ENCODE measurements at places on chromosomes 4 and X.

GRCh38 chrX:63920875-63921274, 135.9 kb upstream of the ARHGEF9 start:
- no peak for DNase-seq

GRCh38 chrX:119684916-119685224, 8.1 kb downstream of the SEPTIN6 start:
- no peak for DNase-seq

- no peak for DNase-seq
Measured at GRCh38 chr4:165711436-165711835, 161.6 kb upstream of the TLL1 start.

GRCh38 chr4:86630629-86631028, 36.5 kb downstream of the PTPN13 start:
- no peak for DNase-seq

- DNase-seq = no peak
Measured at GRCh38 chr4:108965472-108966076, 202.7 kb upstream of the ETNPPL start.

- no peak for DNase-seq
Measured at GRCh38 chr4:182207830-182208396, 35.3 kb upstream of the TENM3 start.

DNA sequence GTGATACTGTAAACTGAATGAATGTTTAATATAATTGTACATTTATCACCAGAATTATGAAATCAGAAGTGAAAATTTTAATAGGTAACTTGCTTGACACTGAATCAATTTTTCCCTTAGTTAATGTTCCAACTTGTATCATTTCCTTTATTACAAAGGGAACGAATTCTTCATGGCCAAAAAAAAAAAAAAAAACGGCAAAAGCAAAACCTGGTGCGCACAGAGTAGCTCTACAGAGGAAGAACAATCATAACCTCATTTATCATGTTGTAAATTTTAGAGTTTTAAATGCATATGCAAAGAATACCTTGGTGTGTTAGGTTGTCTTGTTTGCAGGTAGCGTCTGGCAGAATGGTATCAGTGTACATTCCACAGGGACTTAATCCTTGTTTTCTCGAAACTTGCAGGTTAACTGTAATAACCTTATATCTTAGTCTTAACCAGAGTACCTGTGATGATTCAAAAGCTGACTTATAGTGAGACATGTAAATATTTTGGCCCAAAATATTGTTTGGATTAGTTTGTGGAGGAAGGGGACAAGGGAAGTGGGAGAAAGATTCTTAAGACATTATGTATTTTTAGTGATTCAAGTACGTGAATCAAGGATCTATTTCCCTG, 70.0 kb downstream of the NPNT start:
- no peak for DNase-seq

DNA sequence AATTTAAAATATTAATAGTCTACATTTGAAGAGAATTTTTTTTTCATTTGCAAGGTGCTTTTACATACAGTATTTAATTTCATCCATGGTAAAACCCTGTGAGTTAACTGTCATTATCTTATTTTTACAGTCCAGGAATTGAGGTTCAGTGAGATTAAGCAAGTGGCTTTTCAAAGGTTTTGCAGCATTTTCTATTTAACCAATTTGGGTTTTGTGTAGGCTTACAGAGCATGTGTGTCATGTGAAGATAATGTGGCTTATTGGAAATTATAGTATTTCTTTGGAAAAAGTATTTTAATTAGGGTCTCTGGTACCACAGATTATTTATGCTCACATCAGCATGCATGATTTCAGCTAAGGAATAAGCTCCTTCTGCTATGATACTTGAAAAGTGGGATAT, 4.5 kb downstream of the XK start:
- no peak for DNase-seq

- DNase-seq = no peak
Measured at GRCh38 chr4:121934635-121935034, 17.2 kb downstream of the TRPC3 start.

DNA sequence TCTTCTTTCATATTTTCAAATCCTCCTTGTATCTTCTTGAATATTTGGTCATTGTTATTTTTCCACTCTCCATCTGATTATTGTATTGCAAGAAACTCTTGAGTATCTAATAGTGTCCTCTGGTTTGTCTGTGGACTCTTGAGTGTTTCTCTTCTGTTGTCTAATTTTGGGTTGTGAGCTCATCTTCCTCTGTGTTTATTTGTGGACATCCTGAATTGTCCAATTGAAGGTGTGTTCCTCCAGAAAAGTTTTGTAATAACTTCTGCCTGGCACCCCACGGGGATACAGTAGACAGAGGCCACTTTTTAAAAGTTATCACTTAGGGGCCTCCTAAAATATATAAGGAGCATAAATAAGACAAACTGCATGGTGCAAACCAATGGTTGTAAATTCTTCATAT, 3.1 kb upstream of the CC2D2A start:
- no peak for DNase-seq

- DNase-seq = no peak
Measured at GRCh38 chr4:69823048-69823447, 36.9 kb downstream of the SULT1E1 start.

DNA sequence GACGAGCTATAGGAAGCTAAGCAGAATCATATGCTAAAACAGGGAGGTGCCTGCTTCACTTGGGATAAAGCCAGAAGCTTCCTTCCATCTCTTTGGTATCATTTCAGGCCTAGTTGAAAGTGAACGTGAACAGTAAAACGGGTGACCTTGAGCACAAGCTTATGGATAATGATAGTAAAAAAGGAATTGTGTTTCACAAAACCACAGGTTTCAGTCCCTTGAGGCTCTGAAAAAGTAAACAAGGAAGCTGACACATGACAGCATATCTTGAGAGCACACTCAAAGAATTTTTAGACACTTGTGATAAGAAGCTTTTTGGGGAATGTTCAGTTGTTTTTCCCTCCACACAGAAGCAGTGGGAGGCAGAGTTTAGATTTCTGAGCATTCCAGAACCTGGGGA, 286.1 kb downstream of the DCHS2 start:
- no peak for DNase-seq

DNA sequence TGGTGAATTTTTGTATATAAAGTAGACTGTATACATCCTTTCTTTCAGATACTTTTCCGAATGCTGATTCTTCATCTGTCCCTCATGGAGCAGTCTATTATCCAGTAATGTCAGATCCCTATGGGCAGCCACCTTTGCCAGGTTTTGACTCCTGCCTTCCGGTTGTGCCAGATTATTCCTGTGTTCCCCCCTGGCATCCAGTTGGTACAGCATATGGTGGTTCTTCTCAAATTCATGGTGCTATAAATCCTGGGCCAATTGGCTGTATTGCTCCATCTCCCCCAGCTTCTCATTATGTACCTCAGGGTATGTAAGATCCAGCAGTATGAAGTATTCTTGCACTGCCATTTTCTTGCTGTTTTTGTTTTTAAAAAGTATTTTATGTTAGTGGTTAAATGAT, 78.7 kb downstream of the ALG13 start:
- DNase-seq = no peak

GRCh38 chrX:112874175-112874574, 33.5 kb upstream of the AMOT start:
- no peak for DNase-seq

GRCh38 chr4:147366164-147366563, 114.7 kb upstream of the EDNRA start:
- no peak for DNase-seq

DNA sequence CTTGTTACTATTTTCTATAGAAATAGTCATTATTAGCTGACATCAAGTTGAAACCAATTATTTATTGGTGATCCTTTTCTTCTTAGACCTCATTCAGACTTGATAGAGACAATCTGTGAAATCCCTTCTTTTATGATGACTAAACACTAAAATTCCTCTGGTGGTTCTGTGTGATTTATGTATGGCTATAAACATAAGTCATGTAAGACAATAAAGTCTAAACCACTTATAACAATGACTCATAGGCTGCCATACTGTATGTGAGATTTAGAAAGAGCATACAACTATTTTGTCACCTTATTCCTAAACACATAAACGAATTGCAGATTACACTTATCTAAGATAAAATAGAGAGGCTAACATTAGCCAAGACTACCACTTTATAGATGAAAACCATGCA, 101.1 kb upstream of the PRR32 start:
- no peak for DNase-seq

DNA sequence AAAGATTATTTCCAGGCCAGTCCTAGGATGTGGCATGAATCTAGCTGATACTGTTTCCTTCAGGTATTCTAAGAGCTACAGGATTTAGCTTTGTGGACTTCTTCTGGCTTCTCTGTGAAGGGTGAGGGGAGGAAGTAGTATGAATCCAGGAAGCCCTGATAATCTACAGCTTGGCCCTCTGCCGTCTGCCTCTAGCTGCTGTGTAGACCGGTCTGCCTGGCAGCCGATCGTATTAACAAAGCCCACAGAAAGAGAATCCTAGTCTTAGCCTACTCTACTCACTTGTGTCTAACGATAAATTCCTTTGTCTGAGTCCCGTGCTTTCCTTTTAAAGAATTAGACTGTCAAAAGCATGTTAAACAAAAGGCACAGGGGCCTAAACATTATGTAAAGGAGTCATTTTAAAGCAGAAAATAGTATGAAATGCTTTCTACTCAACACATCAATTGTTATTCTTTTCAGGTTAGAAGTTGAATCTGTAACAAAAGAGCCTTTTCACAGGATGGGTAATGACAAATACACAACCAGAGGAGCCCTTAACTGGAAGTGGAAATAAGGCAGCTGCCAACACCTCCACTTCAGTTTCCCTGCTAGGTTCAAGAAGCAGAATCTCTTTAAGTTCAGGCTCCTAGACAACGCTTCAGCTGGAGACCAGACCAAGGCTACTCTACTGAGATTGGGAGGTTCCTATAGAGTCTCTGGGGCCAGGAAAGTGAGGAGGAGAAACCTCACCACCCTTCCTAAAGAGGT, 48.9 kb upstream of the UCP1 start:
- no peak for DNase-seq

DNA sequence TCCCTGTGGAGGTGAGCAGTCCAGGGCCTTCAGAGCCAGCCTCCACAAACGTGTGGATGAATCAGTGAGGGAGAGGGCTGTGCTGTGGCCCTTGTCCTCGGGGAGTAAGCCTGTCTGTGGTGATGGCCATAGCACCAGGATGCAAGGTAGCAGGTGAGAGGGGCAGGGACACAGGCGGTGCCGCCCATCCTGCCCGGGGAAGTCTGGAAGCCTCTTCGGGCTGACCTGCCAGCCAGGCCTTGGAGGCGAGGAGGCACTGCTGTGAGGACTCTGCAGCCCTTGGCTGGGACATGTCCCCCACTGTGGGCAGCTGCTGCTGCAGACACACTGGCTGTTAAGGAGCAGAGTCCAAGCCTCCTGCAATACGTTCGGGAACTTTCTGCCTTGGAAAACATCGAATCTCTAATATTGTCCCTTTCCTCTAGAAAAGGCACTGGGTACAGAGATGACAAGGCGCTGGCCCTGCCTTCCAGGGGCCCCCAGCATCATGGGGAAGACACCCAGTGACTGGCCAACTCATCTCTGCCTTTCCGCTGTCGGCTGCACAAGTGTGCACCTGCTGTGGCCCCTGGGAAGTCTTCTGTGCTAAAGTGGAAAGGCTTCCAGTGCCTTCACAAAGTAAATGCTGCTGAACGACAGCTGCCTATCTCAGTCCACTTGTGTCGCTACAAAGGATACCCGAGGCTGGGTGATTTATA, 101.4 kb downstream of the ADRA2C start:
- DNase-seq = no peak

DNA sequence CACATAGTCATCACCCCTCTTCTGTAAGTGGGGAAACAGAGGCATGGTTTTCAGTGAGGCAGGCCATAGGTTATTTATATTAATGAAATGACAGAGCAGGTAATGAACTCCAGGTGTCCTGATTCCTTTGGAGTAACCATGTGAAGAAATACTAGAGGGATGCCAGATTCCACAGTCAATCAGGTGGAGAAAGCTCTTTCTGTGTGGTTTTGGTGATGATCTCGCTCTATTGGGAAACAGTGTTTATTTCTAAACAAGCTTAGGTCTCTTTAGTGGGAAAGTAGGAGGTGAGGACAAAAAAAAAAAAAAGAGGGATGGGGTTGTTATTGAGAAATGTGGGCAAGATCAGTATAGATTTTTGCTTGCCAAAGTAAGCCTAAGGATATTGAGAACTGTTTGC, 12.2 kb downstream of the DOCK11 start:
- no peak for DNase-seq

- no peak for DNase-seq
Measured at GRCh38 chr4:23660865-23661264, 229.0 kb downstream of the PPARGC1A start.

DNA sequence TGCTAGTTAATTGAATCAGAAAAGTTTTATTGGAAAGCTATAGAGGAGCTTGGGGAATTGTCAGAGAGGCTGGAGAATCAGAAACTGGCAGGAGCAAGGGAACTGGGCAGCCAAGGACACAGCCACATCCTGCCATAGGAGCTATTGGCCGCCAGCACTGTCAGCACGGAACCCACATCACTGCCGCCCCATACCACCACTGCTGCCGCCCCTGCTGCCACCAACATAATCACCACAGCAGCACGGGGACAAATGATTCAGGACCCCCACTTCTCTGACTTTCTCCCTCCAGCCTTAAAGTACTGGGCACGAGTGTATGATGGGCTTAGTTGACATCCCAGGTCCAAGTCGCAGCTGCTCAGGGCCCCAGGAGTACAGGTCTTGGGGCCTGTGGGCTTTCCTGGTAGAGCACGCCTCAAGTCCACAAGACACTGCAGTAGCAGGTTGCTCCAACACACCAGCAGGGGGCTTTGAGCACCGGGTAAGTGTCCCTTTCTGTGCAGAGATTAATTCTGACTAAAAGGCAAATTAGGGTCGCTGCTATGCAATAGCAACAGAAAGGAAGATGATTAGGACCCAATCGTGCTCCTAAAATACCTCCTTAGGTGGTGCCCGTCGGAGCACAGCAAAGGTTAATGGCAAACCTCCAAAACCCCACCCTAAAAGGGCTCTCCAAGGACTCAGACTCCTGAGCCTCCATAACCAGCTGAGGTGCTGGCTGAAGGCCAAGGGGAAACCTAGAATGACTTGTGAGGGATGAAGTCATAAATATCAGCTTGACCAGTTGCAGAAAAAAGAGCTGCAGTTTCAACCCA, 6.9 kb downstream of the PJA1 start:
- peak; percentile 21 for DNase-seq

GRCh38 chr4:119785963-119786362, 157.4 kb upstream of the PDE5A start:
- no peak for DNase-seq

DNA sequence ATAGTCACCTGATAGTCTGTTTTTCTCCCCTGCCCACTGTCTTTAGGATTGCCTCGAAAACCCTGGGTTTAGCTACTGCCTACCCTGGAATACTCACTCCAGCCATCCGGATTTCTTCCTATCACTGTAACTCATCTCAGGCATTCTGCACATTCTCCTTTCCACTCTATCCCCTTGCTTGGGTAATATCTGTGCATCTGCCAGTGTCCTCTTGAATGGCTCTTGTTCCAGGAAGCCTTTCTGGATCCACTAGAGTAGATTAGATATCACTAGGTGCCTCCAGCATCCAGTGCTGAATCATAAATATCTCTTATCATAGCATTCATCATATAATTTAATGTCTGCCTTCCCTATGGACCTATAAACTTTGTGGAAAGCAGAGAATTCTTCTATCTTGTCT, 17.1 kb upstream of the GALNT7 start:
- DNase-seq = no peak

GRCh38 chr4:67020438-67020797, 524.9 kb downstream of the CENPC start:
- no peak for DNase-seq

All from stimulated activated CD4-positive, alpha-beta T cell treated with anti-CD3 and anti-CD28 coated beads, Interleukin-4, amount 100 ng/mL, for 1 hour (primary cell).